ENCODE measurements at places on chromosomes 12 and 14. TPM values are rescaled to one million over a fixed set of nuclear protein-coding genes. Genes with fewer than 3 reads are reported as not detected.

GRCh38 chr12:74791365-74791764 is 253.7 kb downstream of the ATXN7L3B start:
- H3K4me1 ChIP-seq: no peaks in the 10 kb centered on the region
- no peaks in the 10 kb centered on the region for H3K36me3 ChIP-seq
- H3K4me3 ChIP-seq: no peak overlapping the region
- no peaks in the 10 kb centered on the region for H3K27me3 ChIP-seq

DNA sequence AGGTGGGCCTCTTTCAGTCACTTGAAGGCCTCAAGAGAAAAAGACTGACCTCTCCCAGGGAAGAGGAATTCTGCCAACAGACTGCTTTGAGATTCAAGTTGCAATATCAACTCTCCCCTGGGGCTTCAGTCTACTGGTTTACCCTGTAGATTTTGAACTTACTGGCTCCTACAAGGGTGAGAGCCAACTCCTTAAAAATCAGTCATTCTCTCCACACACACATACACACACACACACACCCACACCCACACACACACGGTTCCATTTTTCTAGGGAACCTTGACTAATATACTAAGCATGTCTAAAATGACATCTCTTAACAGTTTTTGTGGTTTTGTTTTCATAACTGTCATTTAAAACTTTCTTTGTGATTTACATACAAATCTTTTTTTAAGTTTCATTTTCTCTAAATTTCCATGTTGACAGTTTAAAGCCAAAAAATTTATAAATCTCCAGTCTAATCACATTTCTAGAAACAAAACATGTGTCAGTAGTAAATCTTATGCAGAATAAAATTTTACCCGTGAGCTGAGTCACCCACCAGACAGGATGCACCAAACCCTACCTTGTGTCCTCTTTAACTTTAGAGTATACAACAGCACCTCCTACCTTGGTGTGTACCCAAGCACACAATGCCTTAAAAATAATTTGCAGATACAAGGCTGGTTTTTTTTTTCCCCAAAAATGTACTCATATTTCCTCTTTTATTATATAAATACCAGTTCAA is 394.6 kb downstream of the AEBP2 start:
- H3K4me3 ChIP-seq: no peak overlapping the region
- H3K4me1 ChIP-seq: no peaks in the 10 kb centered on the region
- H3K27ac ChIP-seq: no peak overlapping the region
- H3K27me3 ChIP-seq: no peaks in the 10 kb centered on the region
- DNase-seq: no peak

DNA sequence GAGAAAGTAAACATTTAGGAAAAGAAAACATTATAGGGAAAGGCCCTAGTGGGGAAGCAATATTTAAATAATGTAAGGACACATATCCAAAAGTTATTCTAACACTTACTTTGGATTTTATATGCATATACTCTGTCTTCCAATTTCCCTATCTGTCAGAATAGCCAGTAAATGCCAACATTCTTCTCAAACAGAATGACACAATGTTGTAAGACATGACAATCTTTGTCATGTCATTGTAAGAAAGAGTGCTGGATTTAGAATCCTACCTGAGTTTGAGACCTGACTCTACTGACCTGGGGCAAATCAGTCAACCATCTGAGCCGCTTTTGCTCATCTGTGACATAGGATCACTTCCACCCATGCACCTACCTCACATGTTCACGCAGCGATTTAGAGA is 198.3 kb downstream of the PHLDA1 start:
- no peaks in the 10 kb centered on the region for H3K4me1 ChIP-seq
- H3K27me3 ChIP-seq: no peaks in the 10 kb centered on the region
- no peak overlapping the region for H3K4me3 ChIP-seq
- H3K27ac ChIP-seq: no peak overlapping the region
- no peaks in the 10 kb centered on the region for H3K36me3 ChIP-seq

DNA sequence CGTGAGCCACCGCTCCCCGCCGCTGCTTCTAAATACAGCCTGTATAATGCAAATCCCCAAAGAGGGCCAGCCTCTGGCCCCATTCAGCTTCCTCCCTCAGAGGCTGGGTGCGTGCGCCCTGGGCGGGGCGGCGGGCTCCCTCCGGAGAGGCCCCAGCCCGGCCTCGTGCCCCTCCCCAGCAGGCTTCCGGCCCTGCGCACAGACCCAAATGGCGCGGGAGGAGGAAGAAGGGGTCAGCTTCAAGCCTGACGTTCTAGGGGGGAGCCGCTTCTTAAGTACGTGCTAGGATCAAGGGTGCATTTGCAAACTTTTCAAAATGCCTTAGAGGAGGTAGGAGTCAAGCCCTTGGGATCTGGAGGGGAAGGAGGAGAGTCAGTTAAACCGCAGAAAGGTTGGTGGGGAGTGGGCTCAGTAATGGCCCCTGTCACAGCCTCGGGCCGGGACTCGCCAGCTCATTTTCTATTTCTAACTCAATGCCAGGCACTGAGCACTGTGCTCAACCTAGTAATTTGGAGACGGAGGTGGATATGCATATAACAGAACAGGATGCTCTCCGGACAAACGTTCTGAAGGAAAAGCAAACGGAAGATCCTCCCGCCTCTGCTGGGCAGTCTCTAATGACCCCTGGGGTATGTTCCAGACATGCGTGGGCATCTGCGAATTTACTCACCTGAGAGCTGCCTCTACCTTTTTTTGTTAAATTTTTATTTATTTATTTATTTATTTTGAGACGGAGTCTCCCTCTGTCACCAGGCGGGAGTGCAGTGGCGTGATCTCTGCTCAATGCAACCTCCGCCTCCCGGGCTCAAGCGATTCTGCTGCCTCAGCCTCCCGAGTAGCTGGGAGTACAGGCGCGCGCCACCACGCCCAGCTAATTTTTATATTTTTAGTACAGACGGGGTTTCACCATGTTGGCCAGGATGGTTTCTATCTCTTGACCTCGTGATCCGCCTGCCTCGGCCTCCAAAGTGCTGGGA is 32.3 kb downstream of the NINJ2 start:
- no peaks in the 10 kb centered on the region for H3K36me3 ChIP-seq
- no peaks in the 10 kb centered on the region for H3K27me3 ChIP-seq
- H3K4me3 ChIP-seq: peak overlapping the region; percentile 47
- no peaks in the 10 kb centered on the region for H3K4me1 ChIP-seq
- H3K27ac ChIP-seq: peak overlapping the region; percentile 47

DNA sequence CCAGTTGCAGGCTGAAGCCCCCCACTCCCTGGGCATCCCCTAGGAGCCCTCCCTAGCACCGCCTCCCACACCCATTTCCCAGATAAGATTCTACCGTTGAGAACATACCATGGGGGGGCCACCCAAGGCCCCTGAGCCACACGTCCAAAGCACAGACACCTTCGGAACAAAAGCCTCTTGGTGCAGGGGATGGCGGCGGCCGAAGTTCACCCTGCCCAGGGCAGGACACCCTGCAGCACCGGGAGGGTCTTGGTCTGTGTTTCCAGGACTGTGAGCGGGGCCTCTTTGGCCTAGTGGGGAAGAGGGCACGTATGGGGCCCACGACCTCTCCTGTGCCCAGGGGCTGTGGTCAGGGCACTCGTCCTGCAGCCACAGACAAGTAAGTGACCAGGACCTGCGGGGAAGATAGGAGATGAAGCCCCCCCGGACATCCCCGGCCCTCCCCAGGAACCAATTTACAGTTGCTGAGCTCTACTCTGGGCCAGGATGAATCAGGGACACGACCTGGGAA is 154.3 kb upstream of the C14orf180 start:
- DNase-seq: no peak
- no peaks in the 10 kb centered on the region for H3K27me3 ChIP-seq
- H3K27ac ChIP-seq: no peak overlapping the region
- H3K4me3 ChIP-seq: no peak overlapping the region
- H3K4me1 ChIP-seq: no peaks in the 10 kb centered on the region

- H3K27me3 ChIP-seq: no peaks in the 10 kb centered on the region
- no peak overlapping the region for H3K27ac ChIP-seq
- no peak overlapping the region for H3K4me3 ChIP-seq
- peaks cover 4% of the 10 kb centered on the region for H3K4me1 ChIP-seq
- H3K36me3 ChIP-seq: no peaks in the 10 kb centered on the region
Measured at GRCh38 chr12:10697156-10697555, 23.3 kb upstream of the STYK1 start.

- H3K27me3 ChIP-seq: no peaks in the 10 kb centered on the region
- no peak overlapping the region for H3K4me3 ChIP-seq
- H3K27ac ChIP-seq: no peak overlapping the region
- peaks cover 16% of the 10 kb centered on the region for H3K36me3 ChIP-seq
Measured at GRCh38 chr14:91177073-91178034, 63.5 kb downstream of the DGLUCY start.

DNA sequence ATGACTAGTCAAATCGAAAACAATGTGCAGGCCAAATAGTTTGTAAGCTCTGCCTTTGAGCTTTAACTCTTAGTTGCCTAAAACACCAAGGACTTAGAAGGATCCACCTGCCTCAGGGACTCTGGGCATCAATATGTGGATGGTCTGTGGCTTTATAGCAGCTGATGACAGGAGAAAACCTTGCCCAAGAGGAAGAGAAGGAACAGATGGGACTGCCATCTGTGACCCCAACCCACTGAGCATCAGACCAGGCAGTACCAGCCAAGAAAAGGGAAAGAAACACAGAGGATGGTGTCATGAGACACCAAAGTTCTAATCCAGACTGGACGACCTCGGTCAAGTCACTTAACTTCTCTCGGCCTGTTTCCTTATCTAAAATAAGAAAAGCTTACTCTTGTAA is 12.7 kb downstream of the TGFB3 start:
- no peaks in the 10 kb centered on the region for H3K4me1 ChIP-seq
- H3K27me3 ChIP-seq: no peaks in the 10 kb centered on the region
- H3K36me3 ChIP-seq: no peaks in the 10 kb centered on the region

- no peak overlapping the region for H3K27ac ChIP-seq
- no peaks in the 10 kb centered on the region for H3K27me3 ChIP-seq
- no peaks in the 10 kb centered on the region for H3K36me3 ChIP-seq
- no peak overlapping the region for H3K4me3 ChIP-seq
- DNase-seq: no peak
Measured at GRCh38 chr12:28027947-28028724, 55.6 kb upstream of the PTHLH start.

- H3K4me3 ChIP-seq: no peak overlapping the region
- no peaks in the 10 kb centered on the region for H3K27me3 ChIP-seq
- no peaks in the 10 kb centered on the region for H3K36me3 ChIP-seq
- H3K27ac ChIP-seq: no peak overlapping the region
Measured at GRCh38 chr14:98085751-98086150, 1186.2 kb downstream of the BCL11B start.

- no peak for DNase-seq
- H3K4me1 ChIP-seq: peaks cover 5% of the 10 kb centered on the region
- no peak overlapping the region for H3K4me3 ChIP-seq
- H3K36me3 ChIP-seq: no peaks in the 10 kb centered on the region
- H3K27me3 ChIP-seq: peaks cover 18% of the 10 kb centered on the region
- no peak overlapping the region for H3K27ac ChIP-seq
Measured at GRCh38 chr12:50051101-50051806, 6.1 kb upstream of the ASIC1 start.

DNA sequence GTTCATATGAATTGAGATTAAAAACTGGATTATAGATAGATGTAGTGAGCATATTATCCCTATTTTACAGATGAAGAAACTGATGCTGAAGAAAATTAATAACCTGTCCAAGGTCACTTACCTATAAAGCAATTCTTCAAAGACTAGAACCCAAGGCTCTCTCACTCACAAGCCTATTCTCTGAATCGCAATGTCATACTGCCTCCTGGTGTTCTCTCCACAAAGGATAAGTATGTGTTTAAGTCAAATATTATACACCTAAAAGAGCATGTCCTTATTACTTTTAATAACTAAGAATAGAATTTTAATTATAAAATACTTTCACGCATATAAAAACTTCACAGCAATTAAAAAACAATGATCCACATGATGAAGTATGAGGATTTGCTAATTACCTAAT is 721.3 kb upstream of the USP15 start:
- no peaks in the 10 kb centered on the region for H3K36me3 ChIP-seq
- H3K4me1 ChIP-seq: no peaks in the 10 kb centered on the region
- no peak for DNase-seq
- H3K4me3 ChIP-seq: no peak overlapping the region
- H3K27ac ChIP-seq: no peak overlapping the region
- H3K27me3 ChIP-seq: no peaks in the 10 kb centered on the region

DNA sequence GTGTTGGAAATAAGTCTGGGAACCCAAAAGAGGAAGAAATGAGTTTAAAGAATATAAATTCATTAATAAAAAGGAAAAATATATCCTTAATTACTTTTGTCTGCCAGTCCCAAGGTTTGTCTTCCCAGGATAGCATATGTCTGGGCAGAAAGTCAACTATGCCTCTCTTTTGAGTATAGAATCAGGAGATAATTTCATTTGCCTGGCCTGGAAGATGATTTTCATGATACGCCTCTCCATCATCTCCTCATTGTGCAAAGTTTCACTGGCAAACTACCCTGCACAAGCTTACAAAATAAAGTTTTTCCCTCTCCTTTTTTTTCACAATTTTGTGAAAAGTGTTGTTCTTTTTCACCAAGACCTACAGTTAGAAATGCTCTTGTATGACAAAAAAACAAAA is 340.8 kb downstream of the EGLN3 start:
- no peaks in the 10 kb centered on the region for H3K27me3 ChIP-seq
- no peak overlapping the region for H3K27ac ChIP-seq
- H3K4me1 ChIP-seq: no peaks in the 10 kb centered on the region
- H3K36me3 ChIP-seq: no peaks in the 10 kb centered on the region
- H3K4me3 ChIP-seq: no peak overlapping the region

DNA sequence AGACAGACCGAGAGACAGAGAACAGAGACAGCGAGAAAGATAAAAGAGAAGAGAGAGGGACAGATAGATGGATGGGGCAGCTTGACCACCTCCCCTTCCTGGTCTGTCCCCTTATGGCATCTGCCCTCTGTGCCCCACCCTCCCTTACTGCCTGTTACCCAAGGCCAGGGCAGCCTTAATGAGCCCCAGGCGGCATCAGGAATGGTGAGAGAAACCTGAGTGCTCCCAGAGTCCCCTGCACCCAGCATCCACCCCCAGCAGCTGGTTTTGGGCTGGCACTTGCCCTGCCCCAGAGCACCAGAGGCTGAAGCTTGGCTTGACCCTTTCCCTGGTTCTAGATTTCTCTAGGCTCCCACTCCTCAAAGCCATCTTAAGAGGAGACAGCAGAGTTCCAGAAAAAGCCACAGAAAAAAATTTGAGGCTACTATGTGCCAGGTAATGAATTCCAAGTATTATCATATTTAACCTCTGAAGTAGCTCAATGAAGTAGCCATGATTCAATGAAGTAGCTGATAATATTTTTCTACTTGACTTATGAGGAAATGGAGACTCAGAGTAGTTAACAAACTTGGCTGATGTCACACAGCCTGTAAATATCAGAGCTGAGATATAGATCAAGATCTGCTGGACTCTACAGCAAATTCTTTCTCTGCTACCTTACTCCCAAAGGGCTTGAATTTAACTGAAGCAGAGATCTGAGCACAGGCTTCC is 2.0 kb upstream of the ZNF385A start:
- no peaks in the 10 kb centered on the region for H3K36me3 ChIP-seq
- H3K27ac ChIP-seq: peak overlapping the region; percentile 24
- DNase-seq: no peak
- no peaks in the 10 kb centered on the region for H3K27me3 ChIP-seq
- no peaks in the 10 kb centered on the region for H3K4me1 ChIP-seq
- no peak overlapping the region for H3K4me3 ChIP-seq

- H3K4me3 ChIP-seq: no peak overlapping the region
- H3K4me1 ChIP-seq: peaks cover 2% of the 10 kb centered on the region
- no peak overlapping the region for H3K27ac ChIP-seq
- H3K27me3 ChIP-seq: no peaks in the 10 kb centered on the region
Measured at GRCh38 chr12:1117970-1118563, 127.0 kb downstream of the ERC1 start.

Gene ATF1
- 36.8 TPM for polyA plus RNA-seq

Gene NPFF
- not detected for polyA plus RNA-seq

Gene SOX5
- polyA plus RNA-seq: not detected

Gene A2M
- polyA plus RNA-seq: 2.2 TPM

Gene OAS3
- polyA plus RNA-seq: 22.0 TPM

Gene TMEM132D
- not detected for polyA plus RNA-seq

Gene TMEM233
- polyA plus RNA-seq: not detected
